ENCODE measurements at places on chromosomes 4 and X.

DNA sequence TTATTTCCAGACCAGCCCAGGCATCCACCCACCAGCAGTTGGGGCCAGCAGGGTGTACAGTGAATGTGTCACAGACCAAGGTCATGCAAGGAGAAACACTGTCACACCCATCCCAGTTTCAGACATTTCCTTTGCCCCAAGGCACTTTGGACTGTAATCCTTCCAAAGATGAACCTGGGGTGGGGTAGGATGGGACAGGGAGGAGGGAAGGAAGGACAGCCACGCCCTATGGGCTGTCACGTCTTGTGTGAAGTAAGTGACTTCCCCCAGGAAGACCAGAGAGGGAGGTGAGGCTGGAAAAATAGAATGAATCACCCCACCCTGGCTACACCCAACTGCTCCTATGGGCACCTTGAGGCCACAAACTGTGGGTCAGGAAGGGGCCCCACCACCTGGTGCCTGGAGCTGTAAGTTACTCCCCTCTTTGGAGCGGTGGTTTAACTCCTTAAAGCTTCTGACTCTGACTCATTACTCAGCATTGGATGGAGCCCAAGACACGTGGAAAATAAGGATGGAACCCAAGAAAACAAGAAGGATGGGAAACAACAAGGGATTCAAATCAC, 349.9 kb upstream of the KLF3 start:
- no peak for DNase-seq

DNA sequence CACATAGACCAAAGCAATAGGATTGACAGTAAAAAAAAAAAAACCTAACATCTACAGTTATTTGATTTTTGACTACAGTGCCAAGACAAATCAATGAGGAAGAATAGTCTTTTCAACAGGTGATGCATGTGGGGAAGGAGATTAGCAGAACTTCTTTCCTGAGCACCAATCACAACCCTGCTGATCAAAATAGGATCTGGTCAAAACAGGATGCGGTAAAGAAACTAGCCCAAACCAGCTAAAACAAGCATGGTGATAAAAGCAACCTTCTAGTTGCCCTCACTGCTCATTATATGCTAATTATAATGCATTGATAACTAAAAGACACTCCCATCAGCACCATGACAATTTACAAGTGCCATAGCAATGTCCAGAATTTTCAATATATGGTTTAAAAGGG, 667.5 kb downstream of the GRXCR1 start:
- peak; percentile 3 for DNase-seq

GRCh38 chr4:52079659-52080058, 28.6 kb downstream of the SPATA18 start:
- no peak for DNase-seq

GRCh38 chr4:126221717-126222340, 907.1 kb downstream of the FAT4 start:
- no peak for DNase-seq

- no peak for DNase-seq
Measured at GRCh38 chrX:151816934-151817333, 82.4 kb downstream of the CNGA2 start.

DNA sequence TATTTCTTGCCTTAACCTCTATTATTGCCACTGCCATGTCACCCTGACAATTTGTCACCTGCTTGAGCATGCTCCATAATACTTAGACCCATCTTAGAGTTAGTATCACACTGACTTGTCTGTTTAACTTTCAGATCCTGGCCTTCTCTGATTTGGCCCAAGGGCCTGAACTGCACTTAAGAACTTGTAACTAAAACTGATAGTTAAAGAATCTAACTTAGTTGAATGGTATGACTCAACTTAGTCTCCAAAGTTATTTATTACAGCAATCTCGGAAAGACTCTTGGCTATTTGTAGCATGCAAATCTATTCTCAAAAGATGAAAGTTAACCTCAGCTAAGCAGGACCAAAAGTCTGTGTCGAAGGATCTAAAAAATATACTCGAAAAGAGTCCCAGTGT, 72.3 kb downstream of the IGSF1 start:
- DNase-seq, result no peak
